ENCODE measurements at places on chromosomes 4 and X. TPM values are rescaled to one million over a fixed set of nuclear protein-coding genes. Genes with fewer than 3 reads are reported as not detected.

DNA sequence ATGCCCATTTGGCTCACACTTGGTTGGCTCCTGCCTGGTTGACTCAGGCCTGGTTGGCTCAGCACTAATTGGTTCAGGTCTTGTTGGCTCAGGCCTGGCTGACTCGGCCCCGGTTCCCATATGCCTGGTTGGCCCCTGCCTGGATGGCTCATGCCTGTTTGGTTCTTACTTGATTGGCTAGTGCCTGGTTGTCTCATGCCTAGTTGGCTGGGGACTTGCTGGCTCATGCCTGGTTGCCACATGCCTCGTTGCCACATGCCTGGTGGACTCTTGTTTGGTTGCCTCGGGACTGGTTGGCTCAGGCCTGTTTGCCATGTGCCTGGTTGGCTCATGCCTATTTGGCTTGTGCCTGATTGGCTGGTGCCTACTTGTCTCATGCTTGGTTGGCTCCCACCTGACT, 103.7 kb downstream of the APOOL start:
- no peak for DNase-seq

- no peak for DNase-seq
Measured at GRCh38 chr4:133600008-133600407, 450.9 kb downstream of the PCDH10 start.

- DNase-seq: no peak
Measured at GRCh38 chr4:1091561-1091995, 21.8 kb downstream of the RNF212 start.

DNA sequence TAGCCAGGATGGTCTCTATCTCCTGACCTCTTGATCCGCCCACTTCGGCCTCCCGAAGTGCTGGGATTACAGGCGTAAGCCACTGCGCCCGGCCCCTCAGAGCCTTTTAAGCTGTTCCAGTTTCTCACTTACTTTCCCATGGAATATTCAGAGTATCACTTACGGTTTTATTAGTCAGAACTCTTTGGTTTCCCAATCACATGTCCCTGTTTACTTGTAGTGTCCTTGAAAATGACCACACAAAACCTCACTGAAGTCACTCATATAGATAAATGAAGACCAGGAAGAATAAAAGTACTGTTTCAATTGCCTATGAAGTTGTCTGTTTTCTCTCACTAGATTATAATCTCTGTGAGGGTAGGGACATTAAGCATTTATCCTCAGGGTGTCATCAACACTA, 217.2 kb upstream of the HCCS start:
- DNase-seq: no peak

- no peak for DNase-seq
Measured at GRCh38 chr4:118158763-118159375, 124.6 kb downstream of the NDST3 start.

GRCh38 chr4:5010984-5011383, 8.3 kb downstream of the CYTL1 start:
- no peak for DNase-seq

GRCh38 chrX:39253551-39253950, 452.3 kb downstream of the MID1IP1 start:
- DNase-seq: no peak

DNA sequence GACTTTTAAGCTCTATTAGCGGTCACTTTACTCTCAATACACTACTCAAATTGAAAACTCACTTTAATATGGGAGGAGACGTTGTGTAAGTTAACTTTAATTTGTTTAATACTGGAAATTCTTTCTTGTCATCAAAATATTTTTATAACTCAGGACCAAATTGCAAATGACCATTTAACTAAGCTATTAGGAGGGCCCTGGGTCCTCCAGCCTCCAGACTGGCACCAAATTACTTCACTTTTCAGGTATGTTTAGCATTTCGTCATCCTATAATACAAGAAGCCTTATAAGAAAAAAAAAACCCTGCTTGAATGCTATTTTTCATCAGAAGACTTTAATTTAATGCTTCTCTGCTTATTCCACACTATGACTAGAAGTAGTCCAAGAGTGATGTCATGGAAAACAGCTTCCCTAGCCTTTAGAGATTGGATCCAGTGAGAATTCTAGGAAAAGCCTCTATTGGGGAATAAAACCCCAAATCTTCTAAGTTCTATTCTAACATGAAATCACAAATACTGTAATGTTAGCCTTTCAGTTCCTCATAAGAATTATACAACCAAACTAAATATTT, 6.6 kb downstream of the KLHL15 start:
- no peak for DNase-seq

DNA sequence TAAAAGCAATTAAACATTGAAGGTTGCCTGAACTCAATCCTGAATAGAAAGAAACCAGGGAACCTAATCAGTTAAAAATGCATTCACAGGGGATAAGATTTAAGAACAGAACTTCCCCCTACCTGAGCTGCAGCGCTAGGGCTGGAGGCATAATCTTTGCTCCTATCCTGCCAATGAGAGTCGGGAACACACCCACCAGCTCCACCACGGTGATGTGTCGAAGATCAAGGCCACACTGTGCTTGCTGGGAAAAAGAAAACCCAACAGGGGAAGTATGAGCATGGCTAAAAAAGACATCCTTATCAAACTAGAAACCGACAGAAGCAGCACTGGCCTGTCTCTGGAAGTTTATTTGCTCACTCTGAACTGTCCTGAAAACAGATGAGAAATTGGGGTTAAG, 66.3 kb downstream of the SRPX start:
- DNase-seq: no peak

GRCh38 chrX:133745349-133745748, 240.0 kb downstream of the GPC3 start:
- no peak for DNase-seq

GRCh38 chrX:154516656-154517100, 646 bp upstream of the FAM3A start:
- DNase-seq: peak; percentile 91

GRCh38 chrX:153924149-153924861, 1.8 kb downstream of the ARHGAP4 start:
- peak; percentile 65 for DNase-seq

DNA sequence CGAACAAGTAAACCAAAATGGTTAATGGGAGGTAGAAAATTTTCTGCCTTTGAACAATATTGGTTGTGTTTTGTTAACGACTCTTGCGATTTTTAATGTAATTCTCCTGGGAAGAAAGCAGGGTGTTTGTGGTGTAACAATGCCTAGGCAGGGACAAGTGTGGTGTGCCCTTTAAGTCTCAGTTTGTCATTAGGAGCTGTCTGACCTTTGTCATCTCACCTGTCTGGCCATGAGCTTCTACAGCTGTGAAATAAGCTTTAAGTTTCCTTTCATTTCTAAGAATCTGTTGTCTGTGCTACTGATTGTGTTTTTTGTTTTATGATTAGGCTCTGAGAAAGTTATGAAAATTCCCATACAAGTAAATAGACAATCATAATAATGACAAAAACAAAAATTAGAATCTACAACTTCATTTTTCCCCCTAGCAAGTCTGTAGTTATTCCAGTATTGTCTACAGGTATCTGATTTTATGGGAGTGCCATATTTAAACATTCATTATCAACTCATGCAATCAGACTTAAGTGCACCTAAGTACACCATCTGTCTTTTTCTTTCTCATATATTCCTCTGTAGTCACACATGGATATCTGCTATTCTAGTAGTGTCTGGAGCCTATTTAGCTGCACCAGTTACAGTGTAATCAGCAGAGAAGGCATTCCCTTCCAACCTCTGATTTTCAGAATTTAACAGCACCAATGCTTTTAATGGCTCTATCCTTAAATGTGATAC, 203.5 kb downstream of the PPARGC1A start:
- no peak for DNase-seq

- DNase-seq: peak; percentile 93
Measured at GRCh38 chr4:52861879-52862616, at the start of gene RASL11B. Gene RASL11B, plus strand, starts transcription at chr4:52862317. Its CDS starts 191 bp downstream, at chr4:52862508.

DNA sequence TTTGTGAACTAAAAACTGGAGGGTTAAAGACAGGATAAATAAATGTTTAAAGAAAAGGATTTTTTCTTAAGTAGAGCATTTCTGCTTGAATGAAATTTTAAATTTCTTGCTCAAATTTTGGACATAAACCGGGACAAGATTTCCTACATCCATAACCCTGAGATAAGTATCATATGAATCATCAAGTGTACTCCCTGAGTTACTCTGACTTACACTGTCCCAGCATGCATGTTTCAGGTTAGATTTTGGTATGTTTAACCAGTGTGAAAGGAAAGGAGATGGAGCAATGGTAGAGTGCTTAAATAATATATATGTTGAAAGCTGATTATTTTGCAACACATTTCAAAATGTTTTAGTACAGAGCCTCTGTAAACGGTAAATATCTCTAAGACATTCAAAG, 175.2 kb downstream of the ADGRL3 start:
- no peak for DNase-seq

DNA sequence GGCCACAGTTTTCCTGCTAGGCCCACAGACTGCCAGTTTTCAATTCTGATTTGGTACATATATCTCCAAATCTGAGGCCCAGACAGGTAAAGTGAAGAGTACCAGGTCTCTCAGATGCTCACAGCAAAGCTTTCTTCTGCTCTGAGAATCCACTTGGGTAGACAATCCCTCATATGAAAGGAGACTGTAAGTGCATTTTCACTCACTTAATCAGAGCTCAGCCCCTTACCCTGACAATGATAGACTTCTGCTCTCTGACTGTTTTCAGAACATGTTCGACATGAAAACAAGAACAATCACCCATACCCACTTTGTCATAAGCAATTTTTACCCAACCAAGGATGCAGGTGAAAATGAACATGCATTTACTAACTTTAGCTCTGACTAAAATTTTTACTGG, 7.1 kb downstream of the GPRIN3 start:
- DNase-seq: no peak

DNA sequence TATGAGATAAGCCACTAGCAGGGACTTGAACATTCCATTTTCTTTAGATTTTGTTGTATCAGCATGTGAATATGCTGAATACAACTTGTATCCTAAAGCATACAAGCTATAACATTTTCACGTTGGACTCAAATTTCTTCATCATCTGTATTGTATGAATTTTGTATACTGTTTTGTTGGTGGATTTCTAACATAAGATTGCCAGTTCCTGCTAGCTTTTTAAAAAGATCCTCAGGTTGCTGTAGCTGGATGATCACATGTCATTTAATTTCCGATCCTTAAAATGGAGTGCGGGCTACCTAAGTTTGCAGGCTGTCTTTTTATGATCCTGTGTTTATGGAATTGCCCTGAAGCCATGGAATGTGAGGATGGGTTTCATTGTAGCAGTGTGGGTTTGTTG, 6.9 kb downstream of the PDLIM5 start:
- no peak for DNase-seq

DNA sequence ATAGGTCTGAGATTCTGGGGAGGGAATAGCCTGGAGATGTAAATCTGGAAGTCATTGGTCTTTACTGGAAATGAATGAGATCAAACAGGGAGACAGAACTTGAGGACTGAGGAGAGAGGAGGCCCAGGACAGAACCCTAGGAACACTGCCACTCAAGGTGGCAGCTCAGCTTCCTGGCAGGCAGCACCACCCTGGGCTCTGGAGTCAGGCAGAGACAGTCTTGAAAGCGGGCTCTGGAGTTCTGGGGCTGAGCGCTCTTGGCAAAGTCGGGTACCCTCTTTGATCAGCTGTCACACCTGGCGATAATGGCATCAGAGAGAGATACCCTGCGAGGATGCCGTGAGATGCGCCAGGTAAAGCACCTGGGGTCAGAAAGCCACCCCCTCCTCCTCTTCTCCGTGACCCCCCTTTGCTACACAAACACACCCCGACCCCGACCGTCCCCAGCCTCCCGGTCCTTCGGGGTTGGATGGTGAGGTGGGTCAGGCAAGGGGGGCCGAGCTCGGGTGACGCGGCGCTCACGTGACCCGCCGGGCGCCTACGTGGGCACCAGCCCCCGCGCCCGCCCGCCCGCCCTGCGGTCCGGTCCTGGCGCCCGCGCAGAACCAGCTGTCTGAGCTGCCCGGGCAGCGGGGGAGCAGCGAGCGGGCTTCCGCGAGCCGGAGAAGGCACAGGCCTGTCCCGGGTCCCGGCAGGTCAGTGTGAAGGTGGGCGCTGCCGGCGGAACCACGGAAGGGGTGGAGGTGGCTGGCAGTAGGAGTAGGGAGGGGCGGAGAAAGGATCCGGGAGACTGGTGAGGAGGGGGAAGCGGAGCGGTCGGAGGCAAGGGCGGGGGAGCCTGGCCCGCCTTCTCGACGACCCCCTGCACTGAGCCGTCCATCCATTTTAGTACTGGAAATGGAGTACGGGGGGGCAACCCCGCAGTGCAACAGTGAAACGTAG, at the start of gene TCEAL3:
TSS of gene TCEAL3 (plus strand) at position 600 of the 942 bp plus-strand sequence. CDS start 1,102 bp downstream, outside the sequence.
- peak; percentile 70 for DNase-seq

DNA sequence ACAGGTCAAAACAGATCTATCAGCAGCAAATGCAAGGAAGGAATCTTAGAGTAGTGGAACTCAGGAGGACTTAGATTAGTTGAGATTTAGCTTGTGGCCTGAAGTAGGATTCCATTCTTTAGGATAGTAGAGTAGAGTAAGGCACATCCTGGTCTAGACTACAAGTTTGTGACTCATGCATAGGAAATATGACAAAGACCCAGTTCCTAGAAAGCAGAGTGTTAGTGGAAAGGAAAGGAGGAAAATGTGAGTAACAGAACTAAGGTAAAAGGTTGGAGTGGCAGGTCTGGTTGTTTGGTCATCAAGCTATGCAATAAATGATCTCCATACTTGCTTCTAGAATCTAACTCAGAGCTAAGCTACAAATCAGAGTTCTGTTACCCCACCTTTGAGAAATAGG, 595.0 kb downstream of the ACTRT1 start:
- no peak for DNase-seq

DNA sequence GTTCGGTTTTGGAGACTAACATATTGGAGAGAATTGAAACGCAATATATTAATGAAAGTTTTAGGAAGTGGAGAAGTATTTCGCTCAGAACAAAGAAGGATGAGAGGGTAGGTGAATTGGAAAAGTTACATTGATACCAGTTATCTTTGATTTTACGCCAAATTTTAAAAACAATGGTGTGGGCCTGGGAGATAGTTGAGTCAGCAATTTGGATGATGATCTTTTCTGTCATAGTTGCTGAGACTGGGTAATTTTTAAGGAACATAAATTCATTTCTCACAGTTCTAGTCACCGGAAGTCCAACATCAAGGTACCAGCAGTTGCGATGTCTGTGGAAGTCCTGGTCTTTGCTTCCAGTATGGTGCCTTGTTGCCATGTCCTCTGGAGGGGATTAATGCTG, 644.8 kb upstream of the LCORL start:
- no peak for DNase-seq

DNA sequence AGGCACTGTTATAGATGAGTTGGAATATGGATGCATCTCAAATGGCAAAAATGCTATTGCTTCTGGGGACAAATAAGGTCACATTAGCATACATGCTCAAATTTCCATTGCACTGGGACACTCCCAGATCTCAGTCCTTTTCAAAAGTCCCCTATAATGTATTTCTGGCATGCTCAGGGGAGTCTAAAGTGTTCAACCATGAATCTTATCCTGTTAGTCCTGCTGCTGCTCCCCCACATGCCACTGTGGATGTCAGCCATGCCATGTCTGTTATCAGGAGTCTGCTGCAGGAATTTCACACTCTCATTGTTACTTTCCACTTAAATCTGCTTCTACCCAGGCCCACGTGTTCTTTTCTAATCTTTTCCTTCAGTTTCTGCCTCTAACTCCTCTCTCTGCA, 1000.6 kb downstream of the CCSER1 start:
- DNase-seq: peak; percentile 1

SHROOM3 gene
- 21.1 TPM for polyA plus RNA-seq

PTCHD1 gene
- 0.35 TPM for polyA plus RNA-seq

TLR10 gene
- polyA plus RNA-seq: 0.73 TPM

ARR3 gene
- not detected for polyA plus RNA-seq

TLR2 gene
- polyA plus RNA-seq: 190 TPM

SHROOM4 gene
- 9.8 TPM for polyA plus RNA-seq

MAGEA8 gene
- polyA plus RNA-seq: not detected

All from lung (tissue), 17 donors.